ENCODE measurements at places on chromosomes 11 and 22.

DNA sequence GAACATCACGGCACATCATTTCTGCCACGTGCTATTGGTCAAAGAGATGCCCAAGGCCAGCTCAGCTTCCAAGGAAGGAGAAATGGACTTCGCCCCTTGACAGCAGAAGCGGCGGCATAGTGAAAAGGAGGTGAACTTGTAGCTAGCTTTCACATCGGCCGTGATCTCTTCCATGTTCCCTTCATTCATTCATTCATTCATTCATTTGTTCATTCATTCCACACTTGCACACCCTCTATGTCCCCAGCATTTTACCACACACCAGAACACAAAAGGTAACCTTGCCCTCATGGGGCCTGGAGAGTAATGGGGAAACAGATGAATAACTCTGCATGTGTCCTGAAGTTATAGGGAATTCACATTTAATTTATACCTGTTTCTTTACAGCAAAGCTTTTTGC is 1.1 kb upstream of the CYTH4 start:
- no peak for DNase-seq

- DNase-seq = no peak
Measured at GRCh38 chr11:119266517-119267255, 50.2 kb downstream of the MCAM start.

GRCh38 chr11:129591527-129591926 is 215.9 kb downstream of the BARX2 start:
- no peak for DNase-seq

DNA sequence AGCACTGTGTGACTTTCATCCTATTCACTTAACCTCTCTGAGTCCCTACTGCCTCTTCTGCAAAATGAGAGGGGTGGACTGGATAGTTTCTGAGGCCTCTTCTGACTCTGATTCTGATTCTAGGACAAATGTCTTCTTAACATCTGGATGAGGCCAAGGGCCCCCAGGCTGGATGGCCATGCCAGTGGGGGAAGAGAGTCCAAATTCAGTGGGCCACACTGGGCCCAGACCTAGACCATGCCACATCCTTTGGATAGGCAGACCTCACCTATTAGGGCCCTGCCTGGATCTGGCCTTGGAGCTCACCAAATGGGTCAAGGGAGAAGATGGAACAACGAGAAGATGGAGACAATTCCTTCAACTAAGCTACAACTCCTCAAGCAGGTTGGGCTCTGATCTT is 24.6 kb downstream of the NRXN2 start:
- DNase-seq = no peak

GRCh38 chr22:39954584-39955055 is 5.6 kb upstream of the TMA7B start:
- no peak for DNase-seq

Measured in osteocyte (in vitro differentiated cells).